Non-pigmented ciliary epithelial cell (primary cell): ENCODE measurements at places on chromosomes 5 and 9.

DNA sequence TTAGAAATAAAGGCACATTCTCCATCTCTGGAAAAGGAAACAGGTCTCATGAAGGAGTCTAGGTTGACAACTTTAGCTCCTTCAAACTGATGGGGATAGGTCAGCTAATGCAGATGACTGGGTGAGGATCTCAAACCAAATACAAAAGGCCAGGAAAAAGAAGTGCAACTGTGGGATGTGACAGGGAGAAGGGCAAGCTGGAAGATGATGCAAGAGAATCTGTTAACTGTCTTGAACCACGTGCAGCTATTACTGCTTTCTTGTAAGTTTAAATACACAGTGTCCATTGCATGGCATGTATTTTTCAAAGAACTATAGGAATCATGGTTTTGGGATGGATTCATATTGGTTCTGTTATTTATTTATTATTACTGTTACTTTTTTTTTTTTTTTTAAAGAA lies 331.8 kb downstream of the NDUFS4 start:
- no peak for DNase-seq

DNA sequence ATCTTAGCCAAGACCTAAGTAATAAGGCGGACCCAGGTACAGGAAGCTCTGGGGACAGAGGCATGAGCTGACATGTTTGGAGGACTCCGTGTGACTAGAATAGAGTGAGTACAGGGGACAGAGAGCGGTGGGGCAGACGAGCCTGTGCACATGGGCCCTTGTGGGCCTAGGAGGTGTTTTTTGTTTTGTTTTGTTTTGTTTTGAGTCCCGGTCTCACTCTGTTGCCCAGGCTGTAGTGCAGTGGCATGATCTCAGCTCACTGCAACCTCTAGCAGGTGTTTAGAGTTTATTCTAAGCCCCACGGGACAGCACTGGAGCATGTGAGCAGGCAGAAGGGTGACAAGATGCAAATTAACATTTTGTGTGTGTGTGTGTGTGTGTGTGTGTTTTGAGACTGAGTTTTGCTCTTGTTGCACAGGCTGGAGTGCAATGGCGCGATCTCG lies 3.1 kb upstream of the EEIG1 start:
- no peak for DNase-seq

GRCh38 chr9:136061405-136061804 lies 33.7 kb downstream of the NACC2 start:
- DNase-seq, result no peak

DNA sequence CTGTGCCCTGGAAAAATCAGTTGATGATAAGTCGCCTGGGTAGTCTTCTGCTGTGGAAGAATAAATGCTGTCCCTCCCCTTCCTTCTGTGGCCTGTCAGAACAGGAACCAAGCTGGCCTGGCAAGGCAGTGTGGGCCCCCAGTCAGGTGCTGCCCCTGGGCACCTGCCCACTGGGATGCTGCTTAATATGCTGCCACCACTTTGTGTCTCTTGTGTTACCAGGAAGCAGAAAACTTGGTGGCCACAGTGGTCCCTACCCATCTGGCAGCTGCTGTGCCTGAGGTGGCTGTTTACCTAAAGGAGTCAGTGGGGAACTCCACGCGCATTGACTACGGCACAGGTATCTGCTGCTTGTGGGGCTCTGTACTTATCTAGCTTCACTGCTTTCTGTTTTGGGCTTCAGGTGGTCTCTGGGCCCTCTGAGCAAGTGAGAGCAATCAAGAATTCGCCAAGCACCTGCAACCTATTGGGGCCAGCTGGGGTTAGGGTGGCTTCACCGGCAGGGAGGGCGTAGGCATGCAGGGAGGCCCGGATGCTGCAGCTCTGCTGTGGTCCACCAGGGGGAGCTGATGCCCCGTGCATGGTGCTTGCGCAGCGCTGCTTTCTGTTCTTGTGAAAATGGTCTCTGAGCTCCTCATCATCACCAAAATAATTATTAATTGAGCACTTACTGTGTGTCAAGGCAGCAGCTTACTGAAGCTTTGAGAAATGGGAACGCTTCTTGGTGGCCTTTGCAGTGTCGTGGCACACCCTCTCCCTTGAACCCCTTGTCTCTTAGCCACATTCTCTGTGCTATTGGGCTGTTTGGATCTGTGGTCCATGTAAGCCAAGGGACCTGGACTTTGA lies 20.3 kb downstream of the PTPA start:
- no peak for DNase-seq

DNA sequence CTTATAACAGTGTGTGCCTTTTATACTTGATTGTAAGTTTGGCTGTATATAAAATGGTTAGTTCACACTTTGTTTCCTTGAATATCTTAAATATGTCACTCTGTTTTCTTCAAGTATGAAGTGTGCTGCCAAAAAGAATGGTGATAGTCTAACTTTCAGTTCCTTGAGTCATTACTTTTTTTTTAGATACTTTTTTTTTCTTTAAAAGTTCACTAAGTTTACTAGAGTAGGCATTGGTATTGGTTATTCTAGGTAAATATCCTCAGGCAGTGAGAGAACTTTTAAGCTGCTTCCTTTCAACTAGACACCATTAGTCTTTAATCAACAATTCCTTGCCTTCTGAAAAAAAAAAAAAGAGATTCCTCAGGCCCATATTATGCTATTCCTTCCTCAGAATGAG lies 41.9 kb downstream of the SPEF2 start:
- no peak for DNase-seq

DNA sequence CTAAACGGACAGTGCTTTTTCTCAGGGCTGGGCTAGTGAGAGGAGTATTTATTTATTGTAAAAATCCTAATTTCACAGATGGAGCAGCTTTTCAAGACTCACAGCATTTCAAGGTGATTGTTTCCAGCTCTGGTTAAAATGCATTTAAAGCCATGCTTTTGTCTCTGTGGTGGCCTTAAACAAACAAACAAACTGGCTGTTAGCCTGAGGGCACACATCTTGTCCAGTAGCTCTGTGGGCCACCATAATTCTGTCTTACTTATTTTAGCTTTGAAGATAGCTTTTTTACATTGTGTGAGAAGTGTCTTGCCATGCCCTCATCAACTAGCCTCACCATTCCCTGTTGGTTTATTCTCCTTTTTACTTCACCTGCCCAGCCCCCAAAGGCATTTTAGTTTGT lies 218.2 kb downstream of the PSAT1 start:
- no peak for DNase-seq

GRCh38 chr5:139842321-139842720 lies 46.7 kb downstream of the PSD2 start:
- DNase-seq, result no peak

DNA sequence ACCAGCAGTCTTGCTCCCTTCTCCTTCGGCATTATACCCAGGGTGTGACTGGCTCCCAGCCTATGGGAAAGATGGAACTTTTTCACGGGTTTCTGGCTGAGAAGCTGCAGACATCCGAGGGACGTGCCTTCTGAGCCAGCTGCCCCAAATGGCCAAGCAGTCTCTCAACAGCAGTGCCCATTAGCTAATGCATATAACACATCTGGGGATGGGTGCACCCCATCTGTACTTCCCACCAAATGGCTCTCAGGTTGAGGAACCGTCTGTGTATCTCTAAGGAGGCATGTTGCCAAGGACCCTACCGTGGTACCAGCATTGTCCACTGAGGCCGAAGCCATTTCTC lies 25.0 kb downstream of the C5orf15 start:
- DNase-seq, result no peak

GRCh38 chr9:106921341-106921899 lies 58.5 kb downstream of the ZNF462 start:
- peak; percentile 59 for DNase-seq

GRCh38 chr9:35518981-35519679 lies 29.2 kb downstream of the RUSC2 start:
- DNase-seq, result no peak

DNA sequence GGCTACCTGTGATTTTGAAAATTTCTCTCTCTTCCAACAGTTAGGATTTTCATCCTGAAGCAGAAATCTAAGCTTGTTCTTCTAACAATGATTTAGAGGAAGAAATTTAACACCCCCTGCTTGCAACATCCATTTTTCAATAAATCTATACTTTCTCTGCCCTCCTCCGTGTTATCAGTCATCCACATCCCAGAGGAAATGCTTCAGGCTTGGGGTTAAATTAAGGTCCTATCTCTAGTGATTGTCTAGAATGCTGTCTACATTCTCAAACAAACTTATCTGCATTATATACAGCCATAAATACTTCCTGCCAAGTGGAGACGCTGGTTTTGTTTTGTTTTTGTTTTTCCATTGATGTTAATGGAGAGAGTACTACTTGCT lies 371.0 kb downstream of the CSNK1G3 start:
- no peak for DNase-seq

- DNase-seq, result no peak
Observed at GRCh38 chr5:128674837-128675446, 136.9 kb upstream of the FBN2 start.

- DNase-seq, result no peak
Observed at GRCh38 chr5:128469912-128470311, 68.1 kb downstream of the FBN2 start.

DNA sequence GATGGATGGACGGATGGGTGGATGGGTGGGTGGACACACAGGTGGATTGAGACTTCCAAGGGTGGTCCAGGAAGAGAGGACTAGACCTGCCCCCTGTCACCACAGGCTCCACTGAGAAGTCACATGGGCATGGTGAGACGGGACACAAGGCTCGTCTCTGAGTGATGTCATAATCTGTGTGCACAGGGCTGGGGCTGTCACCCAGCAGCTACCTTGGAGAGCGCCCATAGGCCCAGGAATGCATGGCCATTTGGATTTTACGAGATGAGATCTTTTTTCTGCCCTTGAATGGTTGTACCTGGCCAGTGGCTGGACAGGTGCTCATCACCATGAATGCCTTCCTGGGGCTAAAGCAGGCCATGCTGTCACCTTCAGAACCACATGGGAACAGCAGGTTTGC lies 3.1 kb downstream of the OLFM1 start:
- DNase-seq, result no peak

DNA sequence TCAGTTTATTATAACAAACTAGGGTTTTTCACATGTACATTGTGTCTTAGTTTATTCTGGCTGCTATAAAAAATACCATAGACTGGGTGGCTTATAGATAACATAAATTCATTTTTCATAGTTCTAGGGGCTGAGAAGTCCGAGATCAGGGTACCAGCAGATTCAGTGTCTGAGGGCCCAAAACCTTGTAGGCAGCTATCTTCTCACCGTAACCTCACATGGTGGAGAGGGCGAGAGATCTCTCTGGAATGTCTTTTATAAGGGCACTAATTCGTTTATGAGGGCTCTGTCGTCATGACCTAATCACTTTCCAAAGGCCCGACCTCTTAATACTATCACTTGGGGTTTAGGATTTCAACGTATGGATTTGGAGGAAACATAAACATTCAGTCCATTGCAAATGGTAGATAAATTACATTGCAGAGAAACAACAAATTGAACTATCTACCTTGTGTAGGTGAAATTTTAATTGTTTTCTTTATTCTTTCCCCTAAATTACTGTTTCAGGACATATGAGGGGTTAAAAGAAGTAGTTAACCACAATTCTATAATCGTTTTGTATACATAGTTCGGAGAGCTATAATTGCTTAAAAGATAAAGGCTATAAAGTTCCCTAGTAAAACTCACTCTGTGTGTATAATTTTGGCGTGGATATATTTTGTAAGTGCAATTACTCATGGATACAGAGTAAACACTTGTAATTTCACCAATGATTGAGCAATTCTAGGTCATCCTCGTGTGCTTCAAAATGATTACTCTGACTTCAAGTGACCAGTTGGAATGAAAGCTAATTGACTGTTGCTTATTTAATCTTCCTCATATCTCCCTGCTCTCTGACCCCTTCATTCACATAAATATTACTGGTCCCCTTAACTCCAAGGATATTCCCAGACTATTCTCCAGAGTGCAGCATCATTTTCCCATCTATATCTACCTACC lies 247.5 kb upstream of the TMEM161B start:
- no peak for DNase-seq

DNA sequence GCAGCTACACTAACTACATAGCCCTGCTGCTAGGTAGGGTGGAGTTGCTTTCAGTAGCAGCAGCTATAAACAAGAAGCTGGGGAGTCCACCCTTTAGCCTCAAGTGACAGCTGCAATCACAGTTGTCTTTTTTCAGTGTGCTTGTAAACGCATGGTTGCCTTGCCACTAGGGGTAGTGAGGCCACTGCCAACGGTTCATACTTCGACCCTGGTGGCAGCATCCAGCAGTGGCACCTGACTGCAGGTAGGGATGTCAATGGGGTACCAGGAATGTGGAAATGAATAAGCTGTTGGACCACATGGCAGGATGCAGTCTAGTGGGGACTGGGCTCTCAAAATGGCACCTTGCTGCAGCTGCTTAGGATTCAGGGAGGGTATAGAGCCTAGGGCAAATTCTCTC lies 367.2 kb downstream of the RASEF start:
- DNase-seq, result no peak

DNA sequence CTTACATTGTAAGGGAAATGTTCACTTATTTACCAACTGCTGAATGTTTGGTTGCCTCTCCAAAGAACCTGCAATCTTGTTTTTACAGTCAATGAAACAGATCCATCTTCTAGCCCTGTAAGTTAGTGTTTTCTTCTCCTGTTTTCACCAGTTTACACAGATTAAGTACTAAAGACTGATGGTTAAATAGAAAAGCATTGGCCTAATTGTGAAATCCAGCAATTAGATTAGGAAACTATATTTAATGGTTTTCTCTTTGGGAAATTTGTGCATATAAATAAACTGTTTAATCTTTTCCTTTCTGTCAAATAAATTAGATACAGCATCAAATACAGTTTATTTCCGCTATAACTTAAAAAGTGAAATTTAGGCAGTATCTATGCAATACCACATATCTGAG lies 247.9 kb upstream of the MEF2C start:
- DNase-seq, result no peak

DNA sequence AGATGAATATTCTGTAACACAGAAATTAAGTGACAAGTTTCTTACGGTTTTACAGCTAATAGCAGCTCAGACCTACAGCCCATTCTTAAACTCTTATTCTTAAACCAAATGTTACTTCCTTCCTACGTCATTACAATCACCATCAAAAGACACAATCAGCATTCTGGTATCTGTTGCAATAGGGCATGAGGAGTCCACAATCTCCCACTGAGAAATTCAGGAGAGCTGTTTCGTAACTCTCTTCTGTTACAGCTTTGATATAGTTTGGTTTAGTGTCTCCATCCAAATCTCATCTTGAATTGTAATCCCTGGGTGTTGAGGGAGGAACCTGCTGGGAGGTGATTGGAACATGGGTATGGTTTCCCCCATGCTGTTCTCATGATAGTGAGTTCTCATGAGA lies 163.4 kb downstream of the GAS1 start:
- DNase-seq, result peak; percentile 34

DNA sequence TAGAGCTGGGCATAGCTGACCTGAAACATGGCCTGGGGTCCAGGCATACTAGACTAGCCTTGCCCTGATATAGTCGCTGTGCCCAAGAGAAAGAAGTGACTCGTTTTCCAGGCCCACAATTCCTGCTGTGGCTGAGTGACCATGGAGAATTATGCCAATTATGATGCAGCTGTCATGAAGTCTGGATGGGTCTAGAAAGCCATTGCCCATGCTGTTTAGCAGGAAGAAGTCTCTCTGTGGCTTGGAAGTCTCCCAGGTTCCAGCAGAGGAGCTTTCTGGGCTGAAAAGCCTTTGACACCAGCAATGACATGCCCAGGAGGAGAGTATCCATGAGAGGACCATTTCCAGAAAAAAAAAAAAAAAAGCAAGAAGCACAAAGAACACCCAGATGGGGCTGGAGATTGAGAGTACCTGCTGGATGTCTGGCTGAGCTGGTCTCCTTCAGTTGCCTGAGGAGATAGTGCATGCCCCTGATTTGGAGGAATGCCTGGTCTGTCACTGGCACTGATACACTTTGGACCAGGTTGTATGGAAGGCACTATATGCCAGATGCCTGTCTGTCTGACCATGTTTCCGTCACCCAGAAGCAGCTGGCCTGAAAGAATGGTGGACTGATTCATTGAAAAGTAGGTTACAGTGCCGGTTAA lies 128.0 kb upstream of the EPB41L4A start:
- no peak for DNase-seq
